Stimulated activated CD4-positive, alpha-beta T cell treated with anti-CD3 and anti-CD28 coated beads, TNF-alpha, amount 100 ng/mL, for 4 hours (primary cell): ENCODE measurements at places on chromosomes 5 and 9.

- DNase-seq = no peak
These were observed 10.6 kb upstream of the SLC6A19 start for GRCh38 chr5:1190837-1191239.

DNA sequence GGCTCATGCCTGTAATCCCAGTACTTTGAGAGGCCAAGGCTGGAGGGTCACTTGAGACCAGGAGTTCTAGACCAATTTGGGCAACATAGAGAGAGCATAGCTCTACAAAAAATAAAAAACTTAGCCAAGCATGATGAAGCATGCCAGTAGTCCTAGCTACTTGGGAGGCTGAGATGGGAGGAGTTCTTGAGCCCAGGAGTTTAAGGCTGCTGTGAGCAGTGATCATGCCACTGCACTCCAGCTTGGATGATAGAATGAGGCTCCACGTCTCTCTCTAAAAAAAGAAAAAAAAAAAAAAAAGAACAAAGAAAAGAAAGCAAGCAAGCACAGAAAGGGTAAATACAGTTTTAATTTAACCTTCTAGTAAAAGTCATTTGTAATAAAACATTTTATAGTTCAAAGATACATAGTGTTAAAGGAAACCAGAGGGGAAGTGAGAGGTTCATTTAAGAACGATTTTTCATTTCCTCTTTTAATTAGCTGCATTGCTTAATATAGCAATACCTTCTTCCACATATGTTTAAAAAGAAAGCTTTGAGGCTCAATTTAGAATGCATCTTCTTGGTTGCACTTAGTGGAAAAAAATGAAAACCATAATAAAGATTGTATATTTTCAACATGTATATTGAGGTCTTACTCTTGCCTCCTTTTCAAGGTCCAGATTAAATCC, 14.9 kb downstream of the GAPT start:
- no peak for DNase-seq

- DNase-seq = no peak
These were observed 16.5 kb downstream of the KIAA1958 start for GRCh38 chr9:112503170-112503569.

DNA sequence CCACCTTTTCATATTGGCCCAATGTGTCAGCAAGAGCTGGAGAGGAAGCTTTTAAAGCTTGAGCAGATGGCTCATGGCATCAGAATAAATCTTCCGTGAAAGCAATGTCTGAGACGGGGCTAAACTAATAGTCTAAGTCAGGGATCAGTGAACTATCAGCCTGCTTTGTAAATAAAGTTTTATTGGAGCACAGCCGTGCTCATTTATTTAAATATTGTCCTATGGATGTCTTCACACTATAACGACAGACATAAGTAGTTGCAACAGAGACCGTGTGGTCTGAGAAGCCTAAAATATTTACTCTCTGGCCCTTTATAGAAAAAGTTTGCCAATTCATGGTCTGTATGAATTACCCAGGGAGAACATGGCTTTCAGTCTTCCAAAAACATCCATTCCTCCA, 85.6 kb upstream of the SLC44A1 start:
- no peak for DNase-seq

DNA sequence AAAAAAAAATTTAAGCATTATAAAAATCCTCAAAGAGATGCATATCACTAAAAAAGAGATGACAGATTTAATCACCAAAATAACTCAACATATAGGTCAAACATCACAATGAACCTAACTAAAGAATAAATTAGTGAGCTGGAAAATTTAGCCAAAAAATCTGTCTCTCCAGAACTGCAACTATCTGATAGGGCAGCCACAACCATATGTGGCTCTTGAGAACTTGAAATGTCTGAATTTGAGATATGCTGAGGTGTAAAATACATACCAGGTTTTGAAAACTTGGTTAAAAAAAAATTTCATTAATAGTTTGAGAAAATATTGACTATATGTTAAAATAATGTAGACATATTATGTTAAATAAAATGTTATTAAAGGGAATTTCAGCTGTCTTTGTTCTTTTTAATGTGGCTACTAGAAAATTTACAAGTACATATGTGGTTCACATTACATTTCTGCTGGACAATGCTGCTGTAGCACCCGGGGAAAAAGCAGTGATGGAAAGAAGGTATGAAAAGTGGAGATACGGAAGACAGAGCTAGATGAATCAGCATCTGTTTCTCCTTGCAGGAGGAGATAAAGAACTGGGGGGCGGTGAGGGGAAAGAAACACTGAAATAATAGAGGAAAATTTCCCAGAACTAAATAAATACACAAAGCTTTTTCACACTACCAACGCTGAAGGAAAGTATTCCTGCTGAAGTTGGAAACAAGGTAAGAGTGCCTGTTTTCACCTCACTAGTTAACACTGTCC, 66.1 kb downstream of the DCP2 start:
- DNase-seq = no peak

- DNase-seq = no peak
These were observed 846.3 kb downstream of the TLE1 start for GRCh38 chr9:80843028-80843427.

DNA sequence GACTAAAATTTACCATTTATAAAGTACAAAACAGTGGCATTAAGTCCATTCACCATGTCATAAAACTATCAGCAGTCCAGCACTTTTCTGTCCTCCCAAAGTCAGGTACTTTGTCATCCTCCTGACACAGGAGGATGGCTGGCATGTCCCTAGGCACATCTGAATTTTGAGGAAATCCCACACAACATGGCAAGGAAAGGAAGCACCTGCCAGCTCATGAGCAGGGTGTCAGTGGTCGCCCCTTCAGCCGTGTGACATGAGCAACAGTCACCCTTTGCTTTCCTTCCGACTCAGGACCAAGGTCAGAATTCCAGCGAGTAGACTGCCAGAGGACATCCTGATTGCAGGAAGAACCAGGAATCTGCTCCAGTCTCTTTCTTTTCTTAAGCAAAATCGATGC, 77.1 kb downstream of the PPARGC1B start:
- DNase-seq = no peak

- no peak for DNase-seq
These were observed 9.1 kb upstream of the TBCA start for GRCh38 chr5:77785229-77785628.

GRCh38 chr5:170334626-170335025, 37.0 kb upstream of the LCP2 start:
- no peak for DNase-seq

DNA sequence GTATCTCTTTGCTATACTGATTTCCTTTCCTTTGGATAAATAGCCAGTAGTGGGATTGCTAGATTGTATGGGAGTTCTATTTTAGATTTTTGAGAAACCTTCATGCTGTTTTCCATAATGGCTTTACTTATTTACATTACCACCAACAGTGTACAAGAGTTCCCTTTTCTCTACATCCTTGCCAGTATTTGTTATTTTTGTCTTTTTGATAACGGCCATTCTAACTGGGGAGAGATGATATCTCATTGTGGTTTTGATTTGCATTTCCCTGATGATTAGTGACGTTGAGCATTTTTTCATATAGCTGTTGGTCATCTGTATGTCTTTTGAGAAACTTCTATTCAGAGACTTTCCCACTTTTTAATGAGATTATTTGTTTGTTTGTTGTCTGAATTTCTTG, 25.8 kb downstream of the NADK2 start:
- no peak for DNase-seq
